Epithelial cell of esophagus (primary cell): ENCODE measurements at places on chromosomes 5 and 9.

DNA sequence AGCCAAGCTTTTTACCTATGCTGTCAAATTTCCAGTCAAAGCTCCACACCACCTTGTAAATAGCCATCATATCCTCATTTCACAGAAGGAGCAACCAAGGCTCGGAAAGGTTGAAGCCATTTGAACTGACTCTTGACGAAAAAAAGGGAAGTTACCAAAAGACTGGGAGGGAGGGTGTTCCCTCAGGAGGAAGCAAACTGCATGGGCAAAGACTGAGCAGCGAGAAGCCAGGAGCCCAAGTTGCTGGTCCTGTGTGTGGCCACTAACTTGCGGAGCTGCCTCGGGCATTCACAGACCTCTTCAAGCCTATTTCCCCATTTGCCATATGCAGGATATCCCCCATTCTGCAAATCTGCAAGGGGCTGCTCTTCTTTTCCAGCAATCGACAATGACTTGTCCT, 37.4 kb downstream of the TTLL11 start:
- no peak for DNase-seq

DNA sequence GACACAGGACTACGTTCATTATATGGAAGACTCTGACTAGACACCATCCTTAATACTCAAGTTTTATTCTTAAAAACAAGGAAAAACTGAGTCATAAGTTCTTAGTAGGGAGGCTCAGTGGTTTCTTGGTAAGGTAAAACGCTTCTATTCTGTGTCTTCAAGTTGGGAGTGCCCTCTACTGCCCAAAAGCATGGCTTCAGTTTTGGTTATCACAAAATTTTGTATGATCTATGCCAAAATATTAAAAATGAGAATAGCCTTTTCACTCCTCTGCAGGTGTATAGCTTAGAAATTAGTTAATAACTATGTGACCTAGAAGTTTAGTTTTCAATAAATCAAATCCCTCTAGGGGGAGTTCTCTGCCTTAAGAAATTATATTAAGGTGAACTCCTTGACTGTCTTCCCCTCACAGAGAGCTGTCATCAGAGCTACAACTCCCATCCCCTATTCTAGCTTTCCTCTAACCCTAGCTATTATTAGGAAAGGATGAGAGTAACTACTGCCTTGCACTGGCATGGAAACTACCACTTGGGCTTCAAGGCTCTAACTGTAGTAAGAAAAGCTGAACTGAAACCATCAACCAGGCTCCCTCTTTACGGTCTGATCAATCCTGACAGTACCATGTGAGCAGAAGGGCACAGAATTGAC, 189.7 kb downstream of the GNAQ start:
- DNase-seq: no peak

DNA sequence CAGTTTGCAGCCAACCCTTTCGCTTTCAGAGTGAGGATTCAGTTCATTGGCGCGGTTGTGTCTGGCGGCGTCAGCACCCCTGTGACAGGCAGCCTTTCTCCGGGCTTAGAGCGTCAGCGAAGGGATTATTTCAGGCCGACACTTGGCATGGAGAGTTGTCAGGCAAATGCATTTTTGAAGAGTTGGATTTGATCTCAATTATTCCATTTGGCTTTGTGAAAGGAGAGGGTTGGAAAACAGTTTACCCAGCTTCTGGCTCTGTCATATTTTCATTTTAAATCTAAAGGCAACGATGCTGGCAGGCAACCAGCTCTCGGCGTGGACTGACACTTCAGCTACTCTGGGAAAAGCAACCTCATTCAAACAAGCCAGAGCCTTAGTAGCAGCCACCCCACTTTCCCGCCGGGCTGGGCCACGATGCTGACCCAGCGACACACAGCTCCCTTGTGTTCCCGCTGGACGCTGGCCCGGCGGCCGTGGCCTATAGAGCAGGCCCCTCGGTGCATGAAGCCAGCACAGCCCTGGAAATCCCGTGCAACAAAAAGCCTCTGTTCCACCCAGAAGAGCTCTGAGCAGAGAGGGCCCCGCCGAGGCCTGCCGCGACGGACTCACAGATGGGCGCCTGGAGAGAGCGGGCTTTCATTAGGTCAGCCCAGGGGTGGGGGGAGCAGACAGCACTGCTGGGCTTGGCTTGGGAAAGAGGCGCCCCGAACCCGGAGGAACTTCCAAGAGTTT, 28.9 kb upstream of the LPCAT1 start:
- peak; percentile 19 for DNase-seq

- peak; percentile 21 for DNase-seq
Observed at GRCh38 chr5:36521838-36522745, 84.3 kb upstream of the SLC1A3 start.

DNA sequence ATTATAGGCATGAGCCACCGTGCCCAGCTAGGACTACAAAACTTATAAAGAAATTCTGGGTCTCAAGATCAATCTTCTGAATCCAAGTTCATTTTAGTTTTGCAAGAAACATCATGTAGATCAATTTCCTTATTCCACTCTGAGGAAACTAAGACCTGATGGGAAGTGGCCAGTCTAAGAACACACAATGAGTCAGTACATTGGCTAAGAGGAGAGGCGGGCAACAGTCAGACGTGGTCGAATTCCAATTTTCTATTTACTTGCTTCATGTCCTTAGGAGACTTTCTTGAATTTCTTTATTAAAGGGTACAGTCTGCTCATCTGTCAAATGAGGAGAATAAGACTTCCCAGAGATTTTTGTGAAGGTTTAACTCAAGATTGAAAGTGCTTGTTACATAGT, 432.1 kb upstream of the BRINP1 start:
- DNase-seq: no peak

DNA sequence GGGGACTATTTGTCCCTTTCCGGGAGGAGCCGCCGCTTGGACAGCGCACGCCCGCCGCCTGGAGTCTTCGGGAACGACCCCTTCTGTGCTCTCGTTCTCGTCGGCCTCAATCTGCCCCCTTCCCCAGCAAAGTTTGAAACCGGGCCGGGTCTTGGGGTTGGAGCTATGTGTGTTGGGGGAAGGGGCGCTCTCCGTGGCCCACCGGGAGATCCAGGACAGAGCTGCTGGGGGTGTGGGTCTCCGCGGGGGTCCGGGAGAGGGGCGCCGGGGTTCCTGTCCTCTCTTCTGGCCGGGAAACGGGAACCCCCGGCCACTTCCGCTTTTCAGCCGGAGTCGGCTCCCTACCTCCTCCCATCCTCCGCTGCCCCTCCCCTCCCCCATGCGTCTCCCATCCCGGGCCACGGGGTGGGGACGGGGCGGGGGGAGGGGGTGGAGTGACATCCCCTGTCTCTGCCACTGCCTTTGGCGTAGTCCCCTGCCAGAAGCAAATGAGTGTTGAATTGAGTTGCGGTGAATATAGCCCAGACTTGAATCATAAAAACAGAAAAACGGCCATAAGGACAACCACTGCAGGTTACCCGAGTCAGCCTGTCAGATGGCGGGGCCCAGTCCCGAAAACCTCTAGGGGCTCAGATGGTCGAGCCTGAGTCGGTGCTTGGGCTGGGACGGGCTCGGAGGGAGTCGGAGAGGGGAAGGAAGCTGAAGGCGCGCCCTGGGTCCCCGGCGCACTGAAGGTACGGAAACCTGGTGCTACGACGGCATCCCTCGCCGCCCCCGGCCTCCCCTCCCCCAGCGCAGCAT, 1.1 kb downstream of the CPLX2 start:
- DNase-seq: no peak

DNA sequence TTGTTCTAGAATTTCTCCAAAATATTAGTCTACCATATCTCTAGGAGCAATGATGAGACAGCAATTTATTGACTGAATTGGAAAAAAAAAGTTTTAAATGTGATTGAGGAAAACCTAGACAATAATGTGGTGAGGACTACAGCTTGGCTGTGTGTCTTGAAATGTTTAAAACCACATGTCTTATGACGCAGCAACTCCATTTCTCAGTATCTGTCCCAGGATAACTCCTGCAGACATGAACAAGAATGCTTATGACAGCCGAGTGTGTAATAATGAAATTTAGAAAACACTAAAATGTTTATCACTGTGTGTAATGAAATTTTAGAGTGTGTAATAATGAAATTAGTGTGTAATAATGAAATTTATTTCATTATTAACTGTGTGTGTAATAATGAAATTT, 254.1 kb upstream of the DAPK1 start:
- no peak for DNase-seq

GRCh38 chr9:27414220-27414761, 109.8 kb upstream of the IFNK start:
- no peak for DNase-seq

GRCh38 chr9:83505282-83505681, 32.9 kb downstream of the FRMD3 start:
- DNase-seq: no peak

DNA sequence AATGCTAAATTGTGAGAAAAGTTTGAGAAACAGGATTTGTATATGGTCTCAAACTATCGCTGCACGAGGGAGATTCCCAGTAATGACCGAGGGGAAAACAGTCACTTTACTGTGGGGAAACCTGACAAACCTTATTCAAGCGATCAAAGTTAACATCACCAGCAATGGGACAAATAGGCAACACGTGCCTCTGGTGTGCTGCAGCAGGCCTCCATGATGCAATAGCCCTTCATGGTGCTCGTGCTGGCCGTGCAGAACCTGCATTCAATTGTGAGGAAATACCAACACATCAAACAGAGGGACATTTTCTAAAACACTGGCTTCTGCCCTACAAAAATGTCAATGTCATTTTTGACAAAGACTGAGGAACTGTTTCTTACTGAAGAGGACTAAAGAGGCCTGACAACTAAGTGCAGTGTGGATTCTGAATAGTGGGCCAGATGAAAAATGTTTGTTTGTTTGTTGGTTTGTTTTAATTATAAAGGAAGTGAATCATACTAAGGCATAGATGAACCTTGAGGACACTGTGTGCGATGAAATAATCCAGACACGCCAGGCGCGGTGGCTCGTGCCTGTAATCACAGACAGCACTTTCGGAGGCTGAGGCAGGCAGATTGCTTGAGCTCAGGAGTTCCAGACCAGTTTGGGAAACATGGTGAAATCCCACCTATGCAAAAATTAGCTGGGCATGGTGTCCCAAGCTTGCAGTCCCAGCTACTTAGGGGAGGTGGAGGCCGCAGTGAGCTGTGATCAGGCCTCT, 17.6 kb upstream of the MARCHF6 start:
- DNase-seq: no peak

DNA sequence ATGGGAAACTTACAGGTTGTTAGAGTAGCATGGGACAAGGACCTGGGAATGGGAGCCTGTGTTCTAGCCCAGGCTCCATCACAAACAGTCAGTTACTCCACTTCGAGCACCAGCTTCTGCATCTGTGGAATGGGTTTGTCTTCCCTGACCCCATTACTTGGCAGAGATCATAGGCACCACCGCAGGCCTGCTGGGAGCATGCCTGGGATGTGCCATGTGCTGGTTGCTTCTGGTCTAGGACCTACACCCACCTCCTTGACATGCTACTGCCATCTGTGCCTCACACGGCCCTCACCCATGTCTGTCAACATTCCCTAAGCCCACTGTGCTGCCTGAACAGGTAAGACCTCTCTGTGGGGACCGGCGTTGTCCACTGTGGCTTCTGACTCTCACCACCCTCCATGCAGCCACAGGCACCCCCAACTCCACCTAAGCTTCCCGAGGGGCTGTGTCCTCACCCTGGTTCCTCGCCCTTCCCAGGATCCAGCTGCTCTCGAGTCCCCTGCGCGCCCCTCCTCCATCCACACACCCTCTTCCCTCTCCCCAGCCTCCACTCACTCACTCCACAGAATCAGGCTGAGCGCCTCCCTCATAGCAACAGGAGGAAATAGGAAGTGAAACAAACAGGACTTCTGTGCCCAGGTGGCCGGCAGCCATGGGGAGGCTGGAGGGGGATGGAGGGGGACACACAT, 85.9 kb upstream of the FAM120A start:
- no peak for DNase-seq

GRCh38 chr5:54109626-54110330, 200.6 kb downstream of the ARL15 start:
- DNase-seq: peak; percentile 52

DNA sequence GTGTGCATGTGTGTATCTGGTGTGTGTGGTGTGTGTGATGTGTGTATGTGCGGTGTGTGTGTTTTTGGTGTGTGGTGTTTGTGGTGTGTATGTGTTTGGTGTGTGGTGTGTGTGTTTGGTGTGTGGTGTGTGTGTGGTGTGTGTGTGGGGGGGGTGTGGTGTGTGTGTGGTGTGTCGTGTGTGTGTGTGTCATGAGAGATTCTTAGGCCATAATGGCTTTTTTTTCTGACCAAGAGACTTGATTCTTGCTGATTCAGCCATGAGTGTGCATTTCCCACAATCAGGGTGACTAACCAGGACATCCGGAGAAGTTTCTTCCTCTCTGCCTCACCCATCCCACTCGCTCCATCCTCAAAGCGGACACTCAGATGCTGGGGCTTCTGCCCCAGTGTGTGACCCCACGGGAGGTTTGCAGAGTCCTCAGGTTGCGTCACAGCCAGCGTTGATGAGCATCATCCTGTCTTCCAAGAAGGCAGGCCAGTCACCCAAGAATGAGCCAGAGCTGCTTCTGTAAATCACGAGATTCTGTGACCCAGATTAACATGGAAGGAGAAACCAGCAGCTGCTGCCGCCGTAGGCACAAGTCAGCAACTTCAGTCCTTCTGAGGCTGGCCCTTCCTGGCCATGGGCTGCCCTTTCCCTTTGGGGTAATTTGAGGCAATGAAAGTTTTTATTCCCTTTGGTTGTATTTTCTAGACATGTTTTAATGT, 12.5 kb upstream of the CTSL start:
- DNase-seq: peak; percentile 94

DNA sequence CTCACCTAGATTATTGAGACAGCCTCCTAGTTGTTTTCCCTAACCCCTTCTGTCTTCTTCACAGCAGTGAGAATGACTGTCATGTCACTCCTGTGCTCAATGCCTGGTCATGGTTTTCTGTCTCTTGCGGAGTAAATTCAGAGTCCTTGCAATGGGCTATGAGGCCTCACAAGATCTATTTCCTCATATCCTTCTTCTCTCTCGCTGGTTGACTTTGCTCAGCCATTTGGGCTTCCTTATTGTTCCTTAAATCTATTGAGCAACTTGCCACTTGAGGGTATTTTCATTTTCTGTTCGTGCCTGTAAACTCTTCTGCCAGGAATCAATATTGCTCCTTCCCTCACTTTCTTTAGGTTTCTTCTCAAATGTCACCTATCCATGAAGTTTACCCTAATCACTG, 9.0 kb downstream of the PPP3R2 start:
- no peak for DNase-seq

DNA sequence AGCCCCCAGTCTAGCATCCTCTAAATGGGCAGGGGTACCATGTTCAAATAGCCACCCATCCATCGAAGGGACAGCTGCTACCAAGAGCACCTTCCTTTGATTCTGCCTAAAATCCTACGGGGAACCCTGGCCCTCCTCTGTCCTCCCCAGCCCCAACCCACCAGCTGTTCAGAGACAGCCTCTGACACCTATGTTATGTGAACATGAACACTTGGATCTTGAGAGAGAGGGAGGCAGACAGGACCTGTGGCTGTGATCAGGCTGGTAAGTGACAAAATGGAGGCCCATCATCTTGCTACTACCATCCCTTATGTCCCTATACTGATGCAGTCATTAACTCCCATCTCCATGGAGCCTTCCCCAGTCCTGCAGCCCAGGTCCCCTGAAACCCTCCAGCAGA, 8.2 kb downstream of the SLC23A1 start:
- DNase-seq: no peak

DNA sequence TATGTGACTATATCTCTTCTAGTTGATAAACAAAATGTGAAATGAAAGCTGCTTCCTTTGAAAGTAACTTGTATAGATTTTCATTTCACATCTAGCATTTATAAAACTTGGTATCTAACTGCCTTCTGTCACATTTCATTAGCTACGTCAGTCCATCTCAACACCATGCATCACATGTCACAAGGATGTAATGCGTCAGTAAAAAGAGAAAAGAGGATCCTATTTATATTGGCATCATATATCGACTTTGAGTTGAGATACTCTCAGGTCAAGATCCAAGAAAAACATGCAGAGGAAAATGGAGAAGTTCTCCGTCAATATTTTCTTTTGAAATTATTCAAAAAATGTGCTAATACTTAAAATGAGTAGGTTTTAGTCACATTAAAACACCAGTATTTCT, 1211.2 kb downstream of the EFNA5 start:
- no peak for DNase-seq
